ENCODE measurements at places on chromosomes 12 and 14.

- no peak for ATAC-seq
Observed at GRCh38 chr12:30268041-30268440, 427.6 kb downstream of the IPO8 start.

- ATAC-seq, result peak; percentile 87
Observed at GRCh38 chr12:1993871-1994371, 10.3 kb downstream of the DCP1B start.

GRCh38 chr14:74669256-74669655 lies 43.6 kb downstream of the AREL1 start:
- ATAC-seq, result no peak

DNA sequence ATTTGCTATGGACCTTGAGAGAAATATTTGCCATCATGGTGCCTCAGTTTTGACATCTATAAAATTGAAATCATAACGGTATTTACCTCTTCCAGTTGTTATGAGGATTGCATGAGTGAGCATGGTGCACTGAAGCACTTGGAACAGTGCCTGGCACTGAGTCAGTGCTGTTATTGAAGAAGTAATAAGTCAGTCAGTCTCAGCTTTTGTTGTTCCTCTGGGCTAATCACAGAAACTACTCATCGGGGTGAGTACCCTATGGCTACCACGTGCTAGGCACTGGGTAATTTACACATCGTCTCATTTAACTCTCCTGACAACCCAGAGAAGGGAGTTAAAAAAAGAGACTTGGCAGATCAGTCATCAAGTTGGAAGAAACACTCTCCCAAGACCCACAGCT lies 159.5 kb upstream of the NRXN3 start:
- ATAC-seq, result no peak

DNA sequence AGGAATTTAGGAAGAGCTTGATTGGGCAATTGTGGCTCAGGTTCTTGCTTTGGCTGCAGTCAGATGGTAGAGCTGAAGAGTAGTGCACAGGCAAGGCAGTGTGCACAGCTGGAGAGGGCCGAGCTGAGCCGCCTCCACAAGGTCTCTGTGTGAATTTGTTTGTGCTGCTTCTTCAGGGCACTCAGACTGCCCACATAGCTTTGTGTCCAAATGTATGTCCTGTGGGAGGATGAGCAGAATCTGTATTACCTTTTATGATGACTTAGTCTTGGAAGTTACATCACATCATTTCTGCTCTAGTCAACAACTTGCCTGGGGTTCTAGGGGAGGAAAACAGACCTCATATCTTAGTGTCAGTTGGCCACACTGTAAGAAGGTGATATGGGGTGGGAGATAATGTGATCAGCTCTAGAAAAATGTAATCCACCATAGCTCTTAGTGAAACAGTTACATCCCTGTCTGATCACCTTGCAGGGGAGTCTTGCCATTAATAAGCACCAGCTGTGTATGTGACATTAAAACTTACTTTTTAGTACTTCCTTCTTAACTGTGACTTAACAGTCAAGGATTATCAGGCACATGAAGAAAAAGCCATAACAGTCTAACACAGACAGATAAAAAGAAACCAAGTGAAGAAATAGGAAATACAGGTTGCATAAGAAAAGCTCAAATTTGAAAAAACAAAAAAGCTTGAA lies 53.4 kb downstream of the RCOR1 start:
- ATAC-seq, result no peak

DNA sequence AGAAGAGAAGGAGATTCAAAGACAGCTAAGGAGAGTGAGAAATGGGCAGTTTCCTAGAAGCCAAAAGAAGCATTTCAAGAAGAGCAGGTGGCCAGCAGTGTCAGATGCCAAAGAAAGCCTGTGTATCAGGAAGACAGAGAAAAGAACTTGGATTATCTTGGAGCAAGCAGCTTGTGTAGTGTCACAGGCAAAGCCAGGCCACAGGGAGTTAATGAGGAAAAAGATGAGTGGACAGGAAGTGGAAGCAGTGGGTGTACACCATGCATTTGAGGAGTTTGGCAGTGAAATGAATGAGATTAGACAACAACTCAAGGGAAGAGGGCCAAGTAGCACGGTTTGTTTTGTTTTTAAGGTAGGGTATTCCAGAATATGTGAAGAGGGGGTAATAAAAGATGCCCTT lies 5.6 kb upstream of the MYH7 start:
- ATAC-seq, result no peak
